ENCODE measurements at places on chromosomes 16 and 17. TPM values are rescaled to one million over a fixed set of nuclear protein-coding genes. Genes with fewer than 3 reads are reported as not detected.

DNA sequence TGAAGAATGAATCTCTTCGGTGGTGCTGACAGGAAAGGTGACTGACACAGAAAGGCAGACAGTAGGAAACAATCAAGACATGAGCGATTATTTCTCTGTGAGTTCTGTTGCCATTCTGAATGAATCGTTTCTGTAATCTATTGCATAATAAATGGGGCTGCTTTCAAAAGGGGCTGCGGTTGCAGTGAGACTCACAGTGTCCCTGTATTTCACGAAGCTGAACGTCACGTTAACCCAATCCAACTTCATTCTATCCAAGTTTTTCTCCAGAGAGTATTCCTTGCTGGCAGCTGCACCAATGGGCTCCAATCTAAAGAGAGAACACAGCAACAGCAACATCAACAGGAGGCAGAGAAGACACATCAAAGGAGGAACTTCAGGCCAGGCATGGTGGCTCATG is 75.4 kb downstream of the DNAH3 start:
- no peak overlapping the region for H3K4me3 ChIP-seq
- no peaks in the 10 kb centered on the region for H3K4me1 ChIP-seq
- H3K27me3 ChIP-seq: no peaks in the 10 kb centered on the region
- no peaks in the 10 kb centered on the region for H3K36me3 ChIP-seq
- H3K27ac ChIP-seq: no peak overlapping the region
- no peak for DNase-seq

- no peak overlapping the region for H3K4me3 ChIP-seq
- H3K27ac ChIP-seq: no peak overlapping the region
- H3K27me3 ChIP-seq: no peaks in the 10 kb centered on the region
- H3K4me1 ChIP-seq: no peaks in the 10 kb centered on the region
- H3K36me3 ChIP-seq: no peaks in the 10 kb centered on the region
- no peak for DNase-seq
These were observed 15.8 kb upstream of the CCL5 start for GRCh38 chr17:35895636-35896587.

Gene METTL9
- 87.9 TPM for total RNA-seq

Gene C16orf96
- 0.64 TPM for total RNA-seq

GRCh38 chr17:79135628-79136405 is 61.2 kb downstream of the ENGASE start:
- H3K4me1 ChIP-seq: no peaks in the 10 kb centered on the region
- no peak overlapping the region for H3K27ac ChIP-seq
- no peak overlapping the region for H3K4me3 ChIP-seq
- no peaks in the 10 kb centered on the region for H3K36me3 ChIP-seq

Gene SMIM5
- 0.41 TPM for total RNA-seq

DNA sequence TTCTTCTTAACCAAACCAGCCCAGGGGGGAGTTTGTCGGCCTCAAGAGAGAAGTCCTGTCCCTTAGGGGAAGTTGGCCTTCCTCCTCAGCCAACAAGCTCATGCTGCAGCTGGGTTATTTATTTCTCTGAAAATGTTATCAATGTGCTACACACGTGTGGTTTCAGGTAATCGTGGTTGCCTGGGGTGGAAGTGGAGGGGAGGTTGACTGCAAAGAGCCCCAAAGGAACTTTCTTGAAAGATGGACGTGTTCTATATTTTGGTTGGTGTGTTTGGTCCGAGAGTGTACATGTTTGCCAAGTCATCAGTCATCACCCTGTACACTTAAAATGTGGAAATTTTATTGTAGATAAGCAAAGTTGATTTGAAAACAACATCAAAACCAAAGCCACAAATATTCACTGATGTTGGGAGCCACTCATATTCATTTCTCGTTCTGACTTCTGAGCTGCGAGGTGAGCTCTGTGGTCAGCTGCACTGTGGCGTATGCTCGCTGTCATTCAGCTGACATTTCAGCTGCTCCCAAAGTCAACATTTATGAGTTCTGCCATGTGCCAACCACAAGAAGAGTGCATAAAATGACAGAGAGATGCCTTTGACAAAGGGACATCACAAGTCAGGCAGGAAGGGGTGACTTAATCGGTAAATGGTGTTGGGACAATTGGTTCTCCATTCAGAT is 26.5 kb upstream of the ADGRG1 start:
- H3K4me1 ChIP-seq: peaks cover 24% of the 10 kb centered on the region
- H3K4me3 ChIP-seq: no peak overlapping the region
- H3K27ac ChIP-seq: peak overlapping the region; percentile 51

- H3K4me3 ChIP-seq: no peak overlapping the region
- no peak overlapping the region for H3K27ac ChIP-seq
- no peak for DNase-seq
- H3K36me3 ChIP-seq: no peaks in the 10 kb centered on the region
These were observed 142.6 kb upstream of the CPHXL start for GRCh38 chr16:75868636-75869632.

Gene ZNF597
- 5.9 TPM for total RNA-seq

DNA sequence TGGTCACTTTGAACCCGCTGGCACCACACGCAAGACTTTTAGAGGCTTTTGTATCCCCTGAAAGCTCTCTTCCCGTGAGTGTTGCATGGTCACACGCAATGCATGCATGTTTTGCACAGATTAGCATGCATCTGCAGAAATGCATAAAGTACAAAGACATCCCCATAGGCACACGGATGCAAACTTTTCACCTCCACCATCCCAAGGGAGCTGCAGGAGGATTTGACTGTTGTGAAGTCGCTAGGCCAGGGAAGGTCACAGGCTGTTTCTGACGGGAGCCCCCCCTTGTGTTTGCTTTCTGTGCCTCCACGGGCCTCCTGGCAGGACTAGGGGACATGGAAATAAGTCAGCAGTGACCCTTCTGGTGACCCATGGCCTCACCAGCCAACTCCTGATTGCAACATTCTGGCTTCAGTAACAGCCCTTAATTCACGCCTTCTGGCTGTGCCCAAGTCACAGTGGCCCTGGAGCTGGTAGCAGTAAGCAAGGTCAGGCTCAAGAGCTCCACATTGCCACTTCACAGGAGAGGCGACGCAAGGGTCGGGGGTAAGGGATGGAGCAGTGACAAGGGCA is 45.1 kb downstream of the SOX9 start:
- H3K27me3 ChIP-seq: no peaks in the 10 kb centered on the region
- no peak for DNase-seq
- no peaks in the 10 kb centered on the region for H3K36me3 ChIP-seq
- no peaks in the 10 kb centered on the region for H3K4me1 ChIP-seq
- H3K4me3 ChIP-seq: no peak overlapping the region

GRCh38 chr17:68482576-68483041 is 25.3 kb upstream of the WIPI1 start:
- no peaks in the 10 kb centered on the region for H3K4me1 ChIP-seq
- no peak overlapping the region for H3K4me3 ChIP-seq
- H3K27ac ChIP-seq: no peak overlapping the region
- no peaks in the 10 kb centered on the region for H3K36me3 ChIP-seq

DNA sequence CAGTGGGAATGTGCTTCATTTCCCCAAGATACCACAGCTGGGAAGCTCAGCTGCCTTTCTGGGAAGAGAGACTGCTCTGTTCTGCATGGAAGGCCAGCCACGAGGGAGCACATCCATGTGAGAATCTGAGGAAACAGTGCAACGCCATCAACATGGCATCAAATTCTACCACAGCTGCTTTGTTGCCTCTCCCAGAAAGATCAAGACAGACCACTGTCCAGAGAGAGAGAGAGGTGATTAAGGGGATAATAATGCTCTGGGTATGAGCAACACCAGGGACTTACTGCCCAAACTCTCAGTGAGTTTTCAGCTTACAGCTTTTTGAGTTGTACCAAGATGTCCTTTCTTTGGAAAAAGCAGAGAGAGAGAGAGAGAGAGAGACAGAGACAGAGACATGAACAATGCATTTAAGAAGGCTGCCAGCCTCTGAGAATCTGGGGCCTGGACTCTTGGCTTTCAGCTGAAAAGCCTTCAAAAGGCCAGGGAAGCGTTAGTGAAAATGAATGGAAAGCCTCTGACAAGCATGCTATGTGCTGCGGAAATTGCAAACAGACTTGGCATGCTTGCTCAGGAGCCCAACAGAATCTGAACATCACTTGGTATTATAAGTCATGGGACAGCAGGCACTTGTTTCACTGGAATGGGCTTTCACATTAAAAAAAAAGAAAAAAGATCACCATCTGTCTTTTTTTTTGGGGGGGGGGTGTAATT is 223.1 kb downstream of the MAP2K6 start:
- no peaks in the 10 kb centered on the region for H3K27me3 ChIP-seq
- DNase-seq: no peak
- no peaks in the 10 kb centered on the region for H3K4me1 ChIP-seq
- H3K36me3 ChIP-seq: no peaks in the 10 kb centered on the region

DNA sequence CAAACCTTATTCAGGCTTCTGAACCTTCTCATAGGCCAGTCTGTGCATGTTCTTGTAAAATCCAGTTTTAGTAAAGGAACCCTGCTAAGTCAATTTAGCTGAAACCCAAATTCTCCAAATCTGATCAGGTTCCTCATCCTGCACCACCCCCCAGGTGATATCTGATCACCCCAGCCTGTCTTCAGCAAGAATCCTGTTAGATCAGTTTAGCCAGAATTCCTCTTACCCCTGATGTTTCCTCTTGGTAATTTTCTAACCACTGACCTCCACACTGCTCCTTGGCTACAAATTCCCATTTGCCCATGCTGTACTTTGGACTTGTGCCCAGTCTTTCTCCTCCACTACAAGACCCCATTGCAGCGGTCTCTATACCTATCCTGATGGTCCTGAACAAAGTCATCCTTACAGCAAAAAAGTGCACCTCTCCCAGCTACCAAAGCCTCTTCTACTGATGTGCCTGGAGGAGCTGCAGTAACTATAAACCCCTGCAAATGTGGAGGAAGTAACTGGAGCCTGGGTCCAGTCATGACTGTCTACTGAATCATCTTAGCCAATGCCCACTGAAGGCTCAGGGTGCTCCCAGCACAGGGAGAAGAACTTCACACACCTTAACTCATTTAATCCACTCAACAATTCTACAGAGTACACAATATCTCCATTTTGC is 23.8 kb downstream of the TEX14 start:
- no peak overlapping the region for H3K4me3 ChIP-seq
- H3K36me3 ChIP-seq: no peaks in the 10 kb centered on the region
- no peaks in the 10 kb centered on the region for H3K4me1 ChIP-seq
- no peaks in the 10 kb centered on the region for H3K27me3 ChIP-seq
- no peak overlapping the region for H3K27ac ChIP-seq
- DNase-seq: no peak

Gene KRTAP2-1
- not detected for total RNA-seq

DNA sequence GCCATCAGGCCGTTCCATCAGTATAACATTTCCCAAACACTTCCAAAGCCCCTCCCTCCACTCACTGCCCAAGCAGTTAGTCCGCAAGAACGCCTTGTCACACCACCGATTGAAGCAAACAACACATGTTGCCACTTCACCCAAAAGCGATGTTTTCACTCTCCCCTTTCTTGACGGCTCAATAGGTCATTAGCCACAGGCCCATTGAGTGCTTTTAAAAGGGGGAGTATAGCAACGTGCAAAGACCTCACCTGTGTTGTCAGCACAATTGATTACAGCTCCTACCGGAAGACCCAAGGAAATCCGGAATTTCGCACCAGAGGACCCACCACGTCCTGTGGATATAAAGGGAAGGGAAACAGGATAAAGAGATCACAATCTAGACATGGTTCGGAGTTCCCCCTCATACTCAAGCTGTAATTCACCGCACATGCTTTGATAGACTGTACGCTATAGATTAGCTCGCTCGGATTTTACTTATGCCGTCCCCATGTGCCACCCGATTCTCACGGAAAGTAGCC is 690 bp downstream of the RPL23 start:
- peak overlapping the region; percentile 70 for H3K4me3 ChIP-seq
- no peak for DNase-seq
- H3K27me3 ChIP-seq: no peaks in the 10 kb centered on the region
- H3K27ac ChIP-seq: peak overlapping the region; percentile 89

- H3K4me1 ChIP-seq: no peaks in the 10 kb centered on the region
- no peaks in the 10 kb centered on the region for H3K27me3 ChIP-seq
- H3K36me3 ChIP-seq: no peaks in the 10 kb centered on the region
- no peak overlapping the region for H3K4me3 ChIP-seq
These were observed 41.3 kb downstream of the ABCA10 start for GRCh38 chr17:69187294-69187693.

Gene TMIGD1
- total RNA-seq: not detected

Gene PERCC1
- 2.5 TPM for total RNA-seq

DNA sequence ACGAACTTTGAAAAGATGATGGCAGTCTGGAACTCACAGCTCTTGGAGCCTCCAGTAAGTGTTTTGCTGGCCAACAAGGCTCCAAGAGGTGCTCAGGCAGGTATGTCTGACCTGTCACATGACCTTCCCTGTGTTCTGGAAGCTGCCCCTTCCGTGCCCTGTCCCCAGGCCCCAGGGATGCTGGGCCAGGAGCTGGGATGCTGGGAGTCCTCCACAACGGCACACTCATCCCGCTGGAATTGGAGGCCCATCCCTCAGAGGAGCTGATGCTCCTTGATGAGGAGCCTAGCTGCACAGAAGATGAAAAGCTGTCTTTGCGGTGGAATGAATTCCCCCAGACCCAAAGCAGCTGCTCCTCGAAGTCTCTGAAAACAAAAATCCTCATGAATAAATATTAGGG is 47.8 kb downstream of the HOXB1 start:
- no peak for DNase-seq
- no peaks in the 10 kb centered on the region for H3K27me3 ChIP-seq
- no peak overlapping the region for H3K27ac ChIP-seq
- H3K36me3 ChIP-seq: no peaks in the 10 kb centered on the region

Gene PRSS21
- not detected for total RNA-seq

- no peak for DNase-seq
- H3K27ac ChIP-seq: no peak overlapping the region
- peaks cover 3% of the 10 kb centered on the region for H3K27me3 ChIP-seq
- H3K36me3 ChIP-seq: no peaks in the 10 kb centered on the region
- no peaks in the 10 kb centered on the region for H3K4me1 ChIP-seq
These were observed 164.8 kb upstream of the DYNLRB2 start for GRCh38 chr16:80375973-80376372.

Gene TLCD3A
- 21.1 TPM for total RNA-seq

- H3K4me3 ChIP-seq: no peak overlapping the region
- no peak for DNase-seq
- H3K27me3 ChIP-seq: no peaks in the 10 kb centered on the region
- H3K27ac ChIP-seq: no peak overlapping the region
- no peaks in the 10 kb centered on the region for H3K4me1 ChIP-seq
These were observed 375.0 kb upstream of the RBFOX1 start for GRCh38 chr16:6957681-6958080.

- H3K4me3 ChIP-seq: no peak overlapping the region
- H3K27ac ChIP-seq: no peak overlapping the region
- peaks cover 3% of the 10 kb centered on the region for H3K4me1 ChIP-seq
- H3K36me3 ChIP-seq: no peaks in the 10 kb centered on the region
- H3K27me3 ChIP-seq: no peaks in the 10 kb centered on the region
These were observed 141.1 kb downstream of the MSI2 start for GRCh38 chr17:57397402-57397801.

Gene KRT12
- not detected for total RNA-seq
